Activated CD8-positive, alpha-beta memory T cell treated with anti-CD3 and anti-CD28 coated beads for 4 hours (primary cell): ENCODE measurements at places on chromosomes 7 and 10.

DNA sequence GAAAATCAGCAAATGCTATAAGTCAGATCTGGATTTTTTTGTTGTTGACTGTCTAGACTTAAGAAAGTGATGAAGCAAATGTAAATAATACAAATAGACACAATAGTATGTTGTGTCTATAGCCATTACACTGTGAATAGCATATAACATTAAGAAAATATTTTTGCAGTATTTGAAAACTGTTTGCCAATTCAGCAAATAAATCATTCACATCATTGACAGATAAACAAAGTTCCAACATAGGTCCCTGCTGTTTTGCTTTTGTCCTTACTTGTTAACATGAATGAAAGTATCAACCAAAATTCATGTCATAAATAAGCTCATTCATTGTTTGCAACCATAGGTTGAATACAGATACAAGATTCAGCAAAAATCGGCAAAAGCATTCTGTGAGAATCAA, 200.5 kb downstream of the KIF20B start:
- no peak for DNase-seq

DNA sequence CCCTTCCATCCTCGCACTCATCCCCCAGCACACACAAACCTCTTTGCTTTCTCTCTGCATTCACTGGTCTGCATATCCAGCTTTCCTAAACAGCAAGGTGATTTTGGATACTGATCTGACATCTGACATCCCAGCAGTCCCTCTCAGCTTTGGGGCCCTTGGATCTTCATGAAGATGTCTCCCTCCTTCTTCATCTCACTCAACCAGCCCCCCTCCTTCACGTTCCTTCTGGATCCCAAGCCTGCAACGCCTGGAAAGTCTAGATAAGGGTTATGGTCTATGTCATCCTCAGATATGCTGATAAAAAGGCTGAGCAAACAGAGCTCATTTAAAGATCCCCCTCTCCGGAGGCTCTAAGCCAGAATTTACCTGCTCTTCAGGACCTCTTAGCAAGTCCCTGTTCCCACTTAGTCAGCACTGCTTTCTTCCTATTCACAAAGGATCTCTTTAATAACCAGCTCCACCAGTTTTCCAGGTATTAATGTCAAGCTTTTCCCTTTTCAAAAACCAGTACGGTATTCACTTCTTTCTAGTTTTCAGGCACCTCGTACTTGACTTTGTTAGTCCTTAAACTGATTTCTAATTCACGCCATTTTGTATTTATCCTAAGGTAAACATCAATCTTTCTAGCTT, 38.9 kb downstream of the CREB3L2 start:
- DNase-seq: no peak

DNA sequence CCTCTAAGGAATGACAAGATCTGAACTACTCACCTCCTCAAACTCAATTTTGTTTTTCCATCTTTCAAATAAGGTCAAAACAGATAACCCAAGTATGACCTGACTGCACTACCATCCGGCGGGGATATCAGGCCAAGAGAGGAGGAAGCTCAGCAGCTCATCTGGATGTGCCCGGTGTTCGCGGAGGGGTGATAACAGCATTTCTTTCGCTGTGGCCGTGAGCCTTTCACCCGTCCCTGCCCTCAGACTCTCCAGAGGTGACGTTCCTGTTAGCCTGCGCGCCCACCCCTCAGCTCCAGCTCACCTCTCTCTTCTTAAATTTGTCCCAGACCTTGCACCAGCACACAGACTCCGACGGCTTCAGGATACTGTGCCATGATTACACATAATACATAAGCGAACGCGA, 526 bp downstream of the ZNF248 start:
- no peak for DNase-seq

DNA sequence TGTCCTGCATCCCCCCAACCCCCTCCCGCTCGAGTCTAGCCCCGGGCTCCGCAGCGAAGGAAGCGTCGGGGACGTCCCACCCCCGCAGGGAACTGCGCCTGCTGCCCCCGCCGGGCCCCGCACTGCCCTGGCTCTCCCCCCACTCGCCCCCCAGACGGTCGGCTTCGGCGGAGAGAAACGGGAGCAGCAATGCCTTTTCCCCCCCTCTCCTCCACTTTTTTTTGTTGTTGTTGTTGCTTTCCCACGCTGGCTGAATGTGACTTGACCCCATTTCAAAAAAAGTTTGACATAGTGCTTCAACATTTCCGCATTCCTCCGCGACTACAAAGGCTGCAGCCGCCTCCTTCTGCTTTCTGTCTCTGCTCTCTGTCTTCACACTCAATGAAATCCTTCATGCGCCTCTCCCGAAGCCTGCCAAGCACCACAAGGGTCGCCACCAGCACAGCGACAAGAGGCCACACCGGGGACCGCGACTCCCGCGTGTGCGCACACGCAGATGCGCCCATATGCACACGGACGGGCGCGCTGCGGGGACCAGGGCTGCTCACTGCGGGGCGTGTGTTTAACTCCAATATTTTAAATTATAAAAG, 1.0 kb downstream of the CDK6 start:
- DNase-seq: no peak

DNA sequence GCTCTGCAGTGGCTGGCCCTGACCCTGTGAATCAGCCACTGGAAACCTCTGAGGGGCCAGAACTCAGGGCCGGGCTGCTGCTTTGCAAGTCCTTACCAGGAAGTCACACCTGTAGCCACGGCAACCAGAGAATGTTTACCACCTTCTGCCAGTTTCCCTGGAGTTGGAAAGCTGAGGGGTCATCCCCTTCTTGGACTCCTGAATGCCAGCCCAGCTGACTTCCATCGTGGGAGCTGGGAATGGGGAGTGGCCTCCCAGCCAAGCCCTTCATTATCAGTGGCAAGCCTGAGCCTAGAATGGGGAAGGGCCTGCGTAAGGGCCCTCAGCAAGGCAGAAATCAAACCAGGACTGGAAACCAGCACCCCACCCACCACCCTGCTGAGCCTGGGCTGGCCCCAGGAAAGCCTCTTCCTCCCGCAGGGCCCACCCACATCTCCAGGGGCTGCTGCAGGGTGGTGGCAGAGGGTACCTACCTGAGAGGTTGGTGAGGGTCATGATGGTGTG, 6.5 kb upstream of the CRHR2 start:
- DNase-seq: no peak

DNA sequence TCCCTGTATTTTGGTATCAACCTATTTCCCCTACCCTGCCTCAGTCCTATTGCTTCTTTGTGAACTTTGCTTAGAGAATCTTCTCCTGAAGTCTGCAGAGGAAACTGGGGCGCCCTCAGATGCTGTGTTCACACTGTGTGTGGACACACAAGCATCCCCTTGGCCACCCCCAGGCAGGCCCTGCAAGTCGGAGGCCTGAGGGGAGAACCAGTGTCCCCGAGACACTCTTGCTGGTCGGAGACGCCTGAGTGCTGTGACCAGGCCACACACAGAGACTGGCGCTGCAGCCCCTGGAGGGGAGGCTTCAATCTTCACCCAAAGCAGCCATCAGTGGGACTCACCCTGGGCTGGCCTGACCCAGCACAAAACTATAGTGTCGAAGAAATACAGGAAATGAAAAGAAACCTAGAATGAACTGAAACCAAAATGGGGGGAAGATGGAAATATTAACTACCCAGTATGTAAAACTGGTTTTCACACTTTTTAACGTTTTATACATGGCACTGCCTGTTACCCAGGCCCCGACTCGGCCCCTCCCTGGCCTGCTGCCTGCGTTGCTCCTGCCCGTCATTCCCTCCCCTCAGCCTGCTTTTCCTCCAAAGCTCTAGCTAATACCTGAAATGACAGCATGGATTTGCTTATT, 48.4 kb upstream of the FAM20C start:
- DNase-seq: no peak
